ENCODE measurements at places on chromosomes 4 and X.

DNA sequence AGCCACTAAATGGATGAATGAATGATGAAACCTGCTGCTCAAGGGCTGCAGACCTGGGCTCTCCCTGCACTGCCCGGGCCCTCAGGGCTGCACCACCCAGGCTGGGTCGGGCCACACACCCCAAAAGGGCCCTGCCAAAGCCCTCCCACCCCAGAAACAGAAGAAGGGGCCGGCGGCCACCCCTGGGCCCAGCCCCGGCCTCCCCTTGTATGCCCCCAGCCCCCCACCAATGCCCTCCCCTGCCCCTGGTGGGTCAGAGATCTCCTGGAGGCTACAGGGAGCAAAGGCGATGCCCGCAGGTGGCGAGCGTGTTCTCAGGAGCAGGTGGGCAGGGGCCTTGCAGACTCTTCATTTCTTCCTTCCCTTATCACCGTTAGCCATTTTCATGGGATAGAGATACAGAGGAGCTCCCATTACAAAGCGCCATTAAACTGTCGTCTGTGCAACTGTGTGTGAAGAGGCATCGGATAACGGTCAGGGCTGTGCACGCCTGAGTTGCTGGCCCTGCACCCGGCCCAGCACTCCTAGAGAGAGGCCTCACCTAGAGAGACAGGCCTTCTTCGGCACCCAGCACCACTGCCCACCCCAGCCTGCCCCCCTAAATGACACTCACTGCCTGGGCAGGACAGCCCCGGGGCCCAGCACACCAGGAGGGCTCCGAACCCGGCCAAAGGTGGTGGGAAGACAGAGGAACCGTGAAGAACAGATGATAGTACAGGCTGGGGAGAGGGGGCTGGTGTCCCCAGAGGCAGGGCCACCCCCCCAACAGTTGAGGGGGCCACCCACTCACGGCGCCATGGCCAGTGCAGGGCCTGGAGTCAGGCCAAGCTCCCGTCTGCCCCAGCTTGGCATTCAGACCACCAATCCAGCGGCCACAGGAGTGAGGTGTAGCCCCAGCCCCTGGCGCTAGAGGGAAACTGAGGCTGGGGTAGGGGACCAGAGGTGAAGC is 133.7 kb downstream of the FAM53A start:
- DNase-seq: no peak

DNA sequence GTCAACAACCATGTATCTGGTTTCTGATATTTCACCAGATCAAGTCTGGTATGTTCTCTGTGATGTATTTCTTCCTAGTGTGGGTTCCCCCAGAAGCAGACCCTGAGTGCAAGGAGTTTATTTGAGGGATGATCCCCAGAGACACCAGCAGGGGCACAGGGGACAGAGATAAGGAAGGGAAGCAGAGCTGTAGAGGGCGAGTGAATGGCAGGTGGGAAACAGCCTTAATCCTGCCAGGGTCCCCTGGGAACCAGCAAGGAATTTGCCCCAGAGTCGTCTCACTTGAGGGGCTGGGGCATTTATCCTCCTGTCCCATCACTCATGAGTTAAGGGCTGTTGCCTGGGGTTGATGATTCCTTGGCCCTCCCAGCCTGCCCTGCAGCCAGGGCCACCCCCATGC is 206.4 kb upstream of the BCOR start:
- DNase-seq: no peak

- no peak for DNase-seq
Observed at GRCh38 chrX:44884944-44885343, 12.0 kb downstream of the KDM6A start.

DNA sequence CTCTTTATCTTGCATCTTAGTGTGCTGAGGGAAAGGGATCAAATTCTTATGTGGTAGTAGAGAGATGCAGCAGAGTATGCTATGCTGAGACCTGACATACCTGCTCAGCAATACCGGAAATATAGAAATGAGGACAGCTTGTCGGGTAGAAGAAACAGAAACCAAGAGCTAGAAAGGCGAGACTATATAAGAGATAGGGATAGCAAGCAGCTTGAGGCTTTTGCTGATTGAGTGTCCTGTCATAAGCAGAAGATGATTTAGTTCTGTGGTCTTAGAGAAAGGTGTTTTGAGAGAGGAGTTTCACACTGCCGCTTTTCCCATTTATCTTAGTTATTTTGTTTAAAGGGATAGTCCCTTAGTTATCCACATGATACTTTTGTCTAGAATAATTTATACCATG is 31.7 kb downstream of the USP9X start:
- no peak for DNase-seq

DNA sequence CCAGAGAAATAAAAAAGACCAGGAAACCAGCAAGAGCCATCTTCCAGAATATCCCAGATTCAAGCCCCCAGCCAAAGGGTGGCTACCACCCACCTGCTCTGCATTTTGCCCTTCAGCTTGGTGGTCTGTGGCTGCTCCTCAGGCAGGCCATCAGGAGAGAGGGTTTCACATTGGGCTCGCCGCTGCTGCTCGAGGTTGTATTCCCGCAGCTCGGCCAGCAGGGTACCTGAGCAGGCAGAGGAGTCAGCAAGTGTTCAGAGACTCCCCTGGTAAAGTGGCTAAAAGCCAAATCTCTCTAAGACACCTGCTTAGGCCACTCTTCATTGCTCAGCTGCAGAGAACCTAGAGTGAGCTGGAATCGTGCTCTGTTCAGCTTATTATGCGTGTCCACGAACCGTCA is 110.8 kb upstream of the HSD17B10 start:
- no peak for DNase-seq

DNA sequence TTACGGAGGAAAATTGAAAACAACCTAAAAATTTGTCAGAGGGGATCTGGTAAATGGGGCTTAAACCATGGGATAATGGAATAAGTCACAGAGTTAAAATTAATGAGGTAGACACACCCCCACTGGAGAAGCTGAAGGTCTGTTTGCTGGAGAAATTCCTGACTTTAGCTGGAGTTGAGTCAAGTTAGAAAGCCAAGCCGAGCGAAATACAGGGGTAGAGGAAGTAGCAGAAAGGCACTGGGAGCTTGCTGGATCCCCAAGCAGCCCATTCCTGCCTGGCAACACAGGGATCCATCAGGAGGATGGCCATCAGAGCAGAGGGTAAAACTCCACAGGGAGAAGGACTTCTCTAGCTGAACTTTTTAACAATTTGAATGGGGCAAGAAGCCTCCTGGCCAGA is 163.8 kb downstream of the ATRX start:
- no peak for DNase-seq

GRCh38 chrX:106957856-106958255 is 37.7 kb downstream of the CLDN2 start:
- DNase-seq: no peak

DNA sequence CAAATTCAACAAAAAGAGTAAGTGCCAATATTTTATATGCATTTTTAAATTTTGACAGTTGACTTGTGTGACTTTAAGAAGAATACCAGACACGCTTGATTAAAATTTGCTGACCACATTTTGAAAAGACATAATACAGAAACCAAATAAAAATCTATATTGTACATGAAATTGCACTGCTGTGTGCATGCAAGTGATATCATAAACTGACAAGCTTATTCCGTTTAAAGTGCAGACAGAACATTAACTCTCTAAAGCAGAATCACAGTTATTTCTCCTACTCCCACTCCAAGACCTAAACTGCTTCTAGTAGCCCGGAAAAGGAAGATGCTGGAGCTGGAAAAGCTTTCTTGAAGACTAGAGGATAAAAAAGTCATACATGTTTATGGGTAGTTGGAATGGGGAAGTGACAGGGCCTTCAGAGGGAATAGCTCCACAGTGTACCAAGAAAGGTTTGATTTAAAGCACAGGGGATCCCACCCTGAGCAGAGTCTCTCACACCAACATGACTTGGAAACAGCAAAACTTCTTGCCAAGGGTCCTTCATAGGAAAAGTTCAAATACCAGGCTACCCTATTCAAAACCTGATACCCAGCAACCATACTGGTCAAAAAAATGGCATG is 34.1 kb upstream of the NAF1 start:
- DNase-seq: no peak

- no peak for DNase-seq
Observed at GRCh38 chrX:6024204-6024603, 204.5 kb downstream of the NLGN4X start.

- DNase-seq: no peak
Observed at GRCh38 chr4:61666244-61666643, 466.1 kb downstream of the ADGRL3 start.

DNA sequence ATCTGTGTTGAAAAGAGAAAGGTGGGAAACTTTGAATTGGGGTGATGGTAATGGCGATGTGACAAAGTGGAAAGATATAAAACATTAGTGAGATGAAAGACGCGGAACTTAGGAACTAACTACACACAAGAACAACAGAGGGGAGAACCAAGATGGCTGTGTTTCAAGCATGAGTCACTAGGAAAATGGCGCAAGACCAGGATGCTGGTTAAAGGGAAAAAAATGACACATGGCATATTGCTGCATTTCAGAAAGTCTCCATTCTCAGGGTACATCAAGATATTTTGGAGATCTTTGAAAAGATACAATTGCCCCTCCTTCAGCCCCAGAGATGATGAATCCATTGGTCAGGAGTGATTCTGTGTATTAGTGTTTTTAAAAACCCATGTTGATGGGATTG is 164.4 kb downstream of the FBXO8 start:
- DNase-seq: no peak

DNA sequence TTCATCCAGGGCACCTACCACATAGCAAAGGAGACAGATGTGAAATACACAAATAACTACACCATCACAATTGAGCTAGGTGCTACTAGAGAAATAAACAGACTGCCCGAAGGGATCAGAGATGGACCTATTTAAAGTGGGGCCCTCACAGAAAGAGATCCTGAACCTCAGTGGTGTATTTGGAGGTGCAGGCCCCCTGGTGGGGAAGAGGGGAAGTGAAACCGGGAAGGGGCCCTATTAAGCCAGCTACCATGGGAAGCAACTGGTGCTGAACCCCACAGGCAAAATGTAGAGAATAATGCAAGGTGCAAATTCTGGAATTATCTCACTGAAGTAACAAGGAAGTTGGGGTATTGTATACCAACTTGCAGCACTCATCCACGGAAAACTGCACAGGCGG is 78.6 kb upstream of the FAM9A start:
- peak; percentile 1 for DNase-seq

GRCh38 chr4:13665701-13666660 is 38.5 kb upstream of the BOD1L1 start:
- DNase-seq: no peak

GRCh38 chrX:136866337-136867095 is 14.0 kb downstream of the RBMX start:
- DNase-seq: no peak

GRCh38 chr4:24335616-24336015 is 248.7 kb downstream of the DHX15 start:
- DNase-seq: no peak

DNA sequence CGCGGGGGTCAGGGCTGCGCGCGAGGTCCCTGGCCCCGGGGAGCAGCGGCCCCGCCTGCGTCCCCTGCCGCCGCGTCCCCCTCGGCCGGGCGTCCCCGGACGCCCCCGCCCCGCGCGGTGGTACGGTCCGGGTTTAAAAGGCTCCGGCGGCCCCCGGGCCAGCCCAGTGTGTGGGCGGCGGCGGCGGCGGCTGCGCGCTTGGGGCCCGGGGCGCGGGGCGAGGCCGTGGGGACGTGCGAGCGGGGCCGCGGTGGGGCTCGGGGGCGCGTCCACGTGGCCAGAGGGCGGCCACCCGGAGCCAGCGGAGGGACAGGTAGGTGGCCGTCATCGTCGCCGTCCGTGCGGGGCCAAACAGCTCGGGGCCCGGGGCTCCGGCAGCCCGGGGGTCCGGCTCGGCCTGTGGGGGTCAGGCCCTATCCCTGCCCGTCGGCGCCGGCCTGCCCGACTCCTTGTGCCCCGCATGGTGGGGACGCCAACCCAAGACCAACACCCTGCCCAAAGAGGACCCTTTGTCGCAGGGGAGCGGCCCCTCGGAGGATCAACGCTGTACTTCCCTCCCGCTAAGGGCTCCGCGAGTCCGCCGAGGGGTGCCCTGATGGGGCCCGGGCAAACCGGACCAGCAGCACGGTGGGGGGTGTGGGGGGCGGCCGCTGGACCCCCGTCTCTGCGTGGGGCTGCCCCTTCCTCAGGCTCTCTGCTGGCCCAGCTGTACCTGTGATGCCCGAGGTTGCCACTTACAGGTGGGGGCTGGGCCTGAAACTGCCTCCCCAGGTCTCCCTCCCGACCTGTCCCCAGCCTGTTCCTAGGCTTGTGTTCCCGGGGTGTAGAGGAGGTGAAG is at the start of gene PLXNA3:
TSS of gene PLXNA3 (plus strand) at position 166 of the 838 bp plus-strand sequence. CDS start 1,903 bp downstream, outside the sequence.
- DNase-seq: peak; percentile 47

DNA sequence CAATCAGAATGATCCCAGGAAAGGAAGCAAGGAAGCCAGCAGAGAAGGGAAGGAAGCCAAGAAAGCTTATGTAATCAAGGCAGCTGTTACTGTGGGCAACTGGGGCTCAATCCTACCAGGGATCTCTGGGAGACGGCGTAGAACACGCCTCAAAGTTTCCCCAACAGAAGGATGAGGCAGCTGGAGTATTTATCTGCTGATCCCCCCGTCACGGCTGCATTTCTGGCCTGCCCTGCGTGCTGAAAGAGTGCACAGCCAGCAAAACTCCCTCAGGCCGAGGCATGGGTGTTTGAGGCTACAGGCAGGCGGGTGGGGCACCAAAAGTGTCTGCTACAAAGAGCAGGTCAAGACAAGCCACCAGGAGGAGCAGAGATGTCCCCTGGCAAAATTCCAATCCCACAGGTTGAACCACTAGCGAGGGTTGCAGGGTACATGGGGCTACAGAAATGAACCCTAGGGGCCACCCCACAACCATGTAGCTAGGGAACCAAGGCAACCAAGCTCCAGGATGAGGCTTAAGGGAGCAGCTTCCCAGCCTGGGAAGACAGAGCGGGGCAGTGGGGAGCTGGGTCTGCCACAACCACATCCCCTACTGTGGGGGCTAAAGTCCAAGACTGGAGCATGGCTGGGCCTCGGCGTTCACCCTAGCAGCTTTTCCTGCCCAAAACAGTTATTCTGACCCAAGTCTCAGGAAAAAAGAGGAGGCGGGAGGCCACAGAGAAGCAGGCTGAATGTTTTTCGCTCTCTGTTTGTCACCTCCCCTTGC is 113.4 kb downstream of the BCOR start:
- peak; percentile 26 for DNase-seq

GRCh38 chrX:14698790-14699189 is 169.5 kb downstream of the GLRA2 start:
- DNase-seq: peak; percentile 29

GRCh38 chrX:118974088-118974907 is at the start of gene LONRF3:
TSS of gene LONRF3 (plus strand) at chrX:118974618. CDS start at chrX:118974781, 163 bp downstream.
- DNase-seq: peak; percentile 51

DNA sequence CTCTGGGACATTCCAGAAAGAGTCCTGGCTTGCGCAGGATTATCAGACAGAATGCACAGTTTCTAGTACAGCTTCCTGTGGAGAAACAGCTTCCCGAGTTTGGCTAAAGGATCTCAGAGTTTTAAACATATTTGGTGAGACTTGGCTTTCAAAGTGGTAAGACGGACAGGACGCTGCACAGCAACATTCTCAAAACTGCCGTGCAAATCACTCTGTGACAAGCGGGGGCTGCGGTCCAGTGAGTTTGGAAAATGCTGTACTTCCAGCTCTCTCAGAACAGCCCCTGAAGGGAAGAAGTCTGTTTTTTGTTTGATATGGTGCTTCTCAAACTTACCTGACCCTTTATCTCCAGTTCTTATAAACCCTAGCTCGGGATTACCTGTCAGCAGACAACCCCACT is 18.1 kb downstream of the LGI2 start:
- no peak for DNase-seq

GRCh38 chr4:101500742-101501141 is 153.4 kb upstream of the PPP3CA start:
- DNase-seq: no peak

GRCh38 chrX:20530406-20530921 is 263.8 kb upstream of the RPS6KA3 start:
- DNase-seq: peak; percentile 14

- DNase-seq: no peak
Observed at GRCh38 chrX:112254896-112255295, 172.3 kb upstream of the TRPC5 start.
